Smooth muscle cell of the brain vasculature (primary cell): ENCODE measurements at places on chromosomes 1 and 21.

DNA sequence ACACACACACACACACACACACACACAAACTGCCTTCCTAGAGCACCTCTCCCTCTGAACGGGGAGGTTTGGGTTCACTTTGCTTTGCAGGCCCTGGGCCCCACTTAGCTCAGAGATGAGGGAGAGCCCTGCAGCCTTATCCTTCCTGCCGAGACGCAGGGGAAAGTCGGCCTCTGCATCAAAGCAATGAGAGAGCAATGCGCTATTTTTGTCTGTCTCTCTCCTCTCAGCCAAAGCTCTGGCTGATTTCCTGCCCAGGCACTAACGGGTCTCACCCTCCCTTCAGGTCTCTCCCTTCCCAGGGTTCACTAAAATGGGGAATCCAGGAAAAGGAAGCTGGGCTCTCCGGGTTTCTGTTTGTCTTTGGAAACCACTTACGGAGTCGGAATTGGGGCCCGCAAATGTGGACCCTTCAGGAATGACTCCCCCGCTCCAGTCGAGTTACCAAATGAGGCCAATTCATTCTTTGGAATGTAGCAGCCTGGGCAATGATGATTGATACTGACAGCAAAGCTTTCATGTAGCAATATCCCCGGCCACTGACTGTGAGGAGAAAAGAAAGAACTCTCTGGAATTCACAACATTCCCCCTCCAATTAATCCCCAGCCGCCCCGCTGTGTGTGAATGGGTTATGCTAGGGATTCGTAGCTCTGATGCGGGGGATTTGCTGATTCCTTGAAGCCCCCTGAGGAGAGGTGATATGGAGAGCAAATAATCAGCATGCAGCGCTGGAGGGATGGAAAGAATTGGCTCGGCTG is 61.5 kb upstream of the WLS start:
- DNase-seq = peak; percentile 70

DNA sequence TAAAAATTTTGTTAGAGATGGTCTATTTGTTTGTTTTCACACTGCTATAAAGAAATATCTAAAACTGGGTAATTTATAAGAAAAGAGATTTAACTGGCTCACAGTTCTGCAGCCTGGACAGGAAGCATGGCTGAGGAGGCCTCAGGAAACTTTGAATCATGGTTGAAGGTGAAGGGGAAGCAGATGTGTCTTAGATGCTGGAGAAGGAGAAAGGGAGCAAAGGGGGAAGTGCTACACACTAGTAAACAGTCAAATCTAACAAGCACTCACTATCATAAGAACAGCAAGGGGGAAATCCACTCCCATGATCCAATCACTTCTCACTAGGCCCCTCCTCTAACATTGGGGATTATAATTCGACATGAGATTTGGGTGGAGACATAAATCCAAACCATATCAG is 76.8 kb upstream of the COL24A1 start:
- DNase-seq = no peak

- no peak for DNase-seq
Measured at GRCh38 chr1:58283388-58284224, 262.9 kb downstream of the OMA1 start.

- no peak for DNase-seq
Measured at GRCh38 chr21:27001526-27001925, 34.6 kb upstream of the ADAMTS5 start.

DNA sequence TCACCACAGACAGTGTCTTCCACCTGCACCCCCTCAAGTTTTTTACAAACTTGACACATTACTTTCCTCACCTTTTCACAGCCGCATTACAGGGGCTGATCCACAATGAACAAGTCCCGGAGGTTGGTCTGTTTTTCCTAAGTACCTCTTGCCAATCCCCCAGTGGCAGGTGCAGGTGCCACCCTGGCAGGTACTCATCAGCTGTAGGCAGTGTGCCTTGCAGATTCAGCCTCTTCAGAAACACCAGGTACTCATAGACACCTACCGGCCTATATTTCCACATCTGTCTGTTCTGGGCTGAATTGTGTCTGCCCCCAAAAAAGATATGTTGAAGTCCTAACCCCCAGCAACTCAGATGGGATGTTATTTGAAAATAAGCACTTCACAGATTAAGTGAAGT is 81.4 kb upstream of the CNIH3 start:
- no peak for DNase-seq

GRCh38 chr1:239527051-239527693 is 140.8 kb downstream of the CHRM3 start:
- DNase-seq = no peak

- no peak for DNase-seq
Measured at GRCh38 chr21:43210454-43211071, 41.8 kb downstream of the CRYAA start.

- DNase-seq = no peak
Measured at GRCh38 chr1:176480750-176481149, 17.8 kb downstream of the PAPPA2 start.

- no peak for DNase-seq
Measured at GRCh38 chr1:196376630-196377328, 231.5 kb downstream of the KCNT2 start.

GRCh38 chr1:12177999-12178441 is 11.2 kb downstream of the TNFRSF1B start:
- DNase-seq = no peak

DNA sequence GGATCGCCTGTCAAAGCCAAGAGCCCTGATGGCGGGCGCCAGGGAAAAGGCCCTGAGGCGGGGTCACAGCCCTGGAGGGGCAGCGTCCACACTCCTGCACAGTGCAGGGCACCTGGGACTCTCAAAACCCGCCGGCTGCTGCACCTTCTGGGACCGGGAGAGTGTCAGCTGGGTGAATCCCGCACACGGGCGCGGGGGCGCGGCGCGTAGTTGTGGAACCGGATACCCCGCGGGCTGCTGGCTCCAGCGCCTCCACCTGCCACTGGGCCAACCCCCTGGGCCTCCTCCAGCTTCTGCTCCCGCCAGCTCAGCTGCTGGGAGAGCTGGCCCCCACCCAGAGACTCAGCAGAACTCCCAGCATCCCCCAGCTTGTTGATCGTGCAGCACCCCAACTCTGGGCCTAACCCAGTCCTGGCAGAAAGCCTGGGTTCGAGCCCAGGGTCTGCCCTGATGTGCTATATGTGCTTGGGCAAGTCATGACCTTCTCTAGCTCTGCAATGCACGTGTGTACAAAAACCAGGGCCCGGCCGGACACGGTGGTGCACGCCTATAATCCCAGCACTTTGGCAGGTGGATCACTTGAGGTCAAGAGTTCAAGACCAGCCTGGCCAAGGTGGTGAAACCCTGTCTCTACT is 33.8 kb downstream of the NECAP2 start:
- no peak for DNase-seq

DNA sequence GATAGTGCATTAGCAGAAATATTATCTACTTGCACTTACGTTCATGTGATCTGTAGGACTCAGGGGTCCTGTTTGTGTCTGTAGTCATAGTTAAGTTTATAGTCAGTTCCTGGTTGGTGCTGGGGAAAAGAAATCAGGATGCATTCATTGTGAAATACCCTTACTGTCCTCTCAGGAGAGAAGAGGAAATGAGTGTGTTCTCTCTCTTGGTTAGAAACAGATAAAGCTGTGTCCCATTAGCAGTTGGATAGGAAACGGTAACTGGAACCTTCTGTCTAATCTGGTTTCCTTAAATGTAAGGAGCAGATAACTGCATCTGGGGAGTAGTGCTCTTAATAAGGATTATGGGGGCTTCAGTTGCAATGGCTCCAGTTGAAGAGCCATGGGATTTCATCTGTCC is 8.9 kb downstream of the SDCCAG8 start:
- no peak for DNase-seq

DNA sequence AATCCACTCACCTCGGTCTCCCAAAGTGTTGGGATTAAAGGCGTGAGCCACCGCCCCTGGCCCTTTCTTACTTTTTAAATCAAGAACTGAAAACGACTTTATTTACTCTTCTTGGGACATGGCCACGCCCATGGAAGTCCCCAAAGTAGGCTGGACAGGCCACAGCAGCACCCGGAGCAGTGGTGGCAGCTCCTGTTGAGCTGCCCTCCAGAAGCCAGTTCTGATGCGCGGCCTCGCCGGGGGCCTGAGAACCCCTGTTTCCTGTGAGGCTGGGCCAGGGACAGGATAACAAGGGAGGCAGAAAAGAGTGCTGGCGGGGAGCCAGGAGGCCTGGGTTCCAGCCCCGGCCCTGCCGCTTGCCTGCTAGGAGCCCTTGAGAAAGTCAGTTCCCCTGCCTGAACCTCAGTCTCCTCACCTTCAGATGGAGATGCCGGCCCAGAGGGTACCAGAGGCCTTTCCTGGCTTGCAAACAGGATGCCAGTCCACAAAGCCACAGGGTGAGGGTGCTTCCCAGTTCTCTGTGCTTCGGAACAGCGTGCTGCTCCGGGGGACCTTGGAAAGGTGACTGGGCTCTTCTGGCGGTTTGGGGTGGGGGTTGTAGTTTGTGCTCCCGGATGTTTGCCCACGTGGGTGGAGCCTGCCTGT is 59.4 kb downstream of the RUNX3 start:
- no peak for DNase-seq

GRCh38 chr1:230262867-230263567 is 163.1 kb downstream of the PGBD5 start:
- no peak for DNase-seq

DNA sequence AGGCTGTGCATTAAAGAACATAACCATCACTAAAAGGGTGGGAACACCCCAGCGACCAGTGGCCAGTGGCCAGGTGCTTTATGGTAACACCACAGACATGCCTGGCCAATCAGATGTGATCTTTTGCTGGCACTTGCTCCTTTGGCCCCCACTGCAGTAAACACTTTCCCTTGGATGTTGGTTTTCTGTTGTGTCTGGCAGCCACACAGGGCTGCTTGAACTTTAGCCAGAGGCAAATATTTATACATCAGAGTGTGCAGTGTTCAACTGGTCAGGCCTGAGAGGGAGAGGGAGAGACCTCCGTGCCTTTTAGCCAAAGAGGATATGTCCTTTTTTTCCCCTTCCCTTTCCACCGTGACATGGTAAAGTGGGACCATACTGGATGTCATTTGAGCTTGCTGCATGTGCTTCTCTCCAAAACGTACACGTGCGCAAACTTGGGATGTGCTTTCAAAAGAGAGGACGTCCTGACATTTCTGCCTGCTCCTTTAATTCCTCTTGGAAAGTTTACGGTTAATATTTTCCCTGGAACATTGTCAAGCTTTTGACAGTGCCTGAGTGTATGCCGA is 101.2 kb downstream of the NFIA start:
- peak; percentile 46 for DNase-seq

DNA sequence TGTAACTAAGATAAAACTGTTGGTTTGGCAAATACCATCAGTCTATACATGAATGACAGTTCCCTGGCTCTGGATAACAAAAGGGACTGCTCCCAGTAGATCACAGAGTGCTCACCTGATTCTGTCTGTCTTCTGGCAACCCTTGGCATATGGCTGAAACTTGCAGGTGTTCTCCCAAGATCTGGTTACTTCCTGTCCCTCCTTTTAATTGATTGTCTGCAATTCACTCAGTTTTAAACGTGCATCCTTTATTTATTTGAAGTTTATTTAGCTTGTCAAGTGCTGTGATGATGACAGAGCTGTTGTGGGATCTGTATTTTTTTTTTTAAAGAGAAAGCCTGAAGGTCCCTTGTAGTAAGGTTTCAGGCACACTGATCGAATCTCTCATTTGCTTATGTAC is 3.4 kb downstream of the KCNA3 start:
- DNase-seq = no peak

GRCh38 chr1:39566441-39567137 is 10.0 kb downstream of the PABPC4 start:
- DNase-seq = no peak

GRCh38 chr1:79745929-79746328 is 739.4 kb upstream of the ADGRL4 start:
- no peak for DNase-seq

GRCh38 chr1:114169509-114169908 is 15.8 kb upstream of the SYT6 start:
- no peak for DNase-seq

GRCh38 chr1:218395916-218396315 is 50.8 kb downstream of the TGFB2 start:
- no peak for DNase-seq

DNA sequence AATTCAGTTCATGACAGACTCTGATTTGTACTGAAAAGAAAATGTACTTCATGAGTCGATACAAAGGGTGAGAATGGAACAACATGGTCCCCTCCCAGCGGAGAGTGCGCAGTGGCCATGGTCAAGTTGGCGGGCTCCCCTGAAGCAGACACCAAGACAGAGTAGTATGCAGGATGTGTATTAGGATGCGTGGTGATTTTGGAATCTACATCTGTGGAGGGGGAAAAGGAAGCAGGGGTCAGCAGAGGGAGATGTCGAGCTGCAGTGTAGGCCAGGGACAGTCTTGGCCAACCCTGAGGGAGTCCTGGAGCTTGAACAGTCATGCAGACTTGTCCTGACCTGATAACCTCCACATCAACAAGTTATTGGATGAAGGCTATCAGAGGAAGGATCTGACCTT is 481.0 kb downstream of the OMA1 start:
- no peak for DNase-seq

- no peak for DNase-seq
Measured at GRCh38 chr1:23908453-23909341, 4.5 kb downstream of the CNR2 start.

DNA sequence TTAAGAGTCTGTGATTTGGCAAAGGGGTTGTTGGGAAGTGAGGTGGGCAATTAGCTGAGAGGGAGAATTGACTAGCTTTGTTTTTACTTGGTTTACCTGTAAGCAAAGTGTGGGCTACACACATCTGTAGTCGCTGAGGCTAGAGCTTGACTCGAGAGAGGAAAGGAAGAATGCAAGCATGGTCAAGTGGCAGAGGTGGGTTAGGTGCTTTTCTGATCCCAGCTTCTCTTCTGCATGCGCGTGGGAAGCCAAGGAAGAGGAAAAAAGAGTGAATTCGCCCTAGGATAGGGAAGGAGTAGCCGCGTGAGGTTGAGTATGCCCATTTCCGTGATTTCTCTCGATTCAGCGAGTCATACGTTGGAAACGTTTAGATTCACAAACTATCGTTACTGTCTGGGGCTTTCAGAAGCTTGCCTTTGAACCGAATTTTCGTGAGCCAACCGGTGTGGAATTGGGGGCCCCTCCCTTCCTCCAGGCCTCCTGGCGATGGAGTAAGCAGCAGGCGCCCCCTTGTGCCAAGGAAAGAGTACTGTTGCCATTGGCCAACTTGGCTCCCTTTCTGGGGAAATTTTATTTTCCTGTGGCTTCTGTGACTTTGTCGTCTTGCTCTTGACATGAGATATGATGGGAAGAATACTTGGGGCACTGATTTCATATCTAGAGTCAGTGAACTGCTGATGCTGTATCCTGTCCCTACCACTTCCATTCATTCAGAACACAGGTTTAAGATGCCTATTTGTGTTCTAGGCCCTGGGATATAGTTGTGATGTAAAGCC is 1.3 kb downstream of the PIGV start:
- DNase-seq = peak; percentile 57

GRCh38 chr1:166383137-166383536 is 216.3 kb upstream of the FAM78B start:
- DNase-seq = no peak

GRCh38 chr1:47536646-47537118 is 98.8 kb downstream of the FOXD2 start:
- no peak for DNase-seq
